Spinal cord (tissue), 10 donors: ENCODE measurements at places on chromosomes 2 and 18. TPM values are rescaled to one million over a fixed set of nuclear protein-coding genes. Genes with fewer than 3 reads are reported as not detected.

DNA sequence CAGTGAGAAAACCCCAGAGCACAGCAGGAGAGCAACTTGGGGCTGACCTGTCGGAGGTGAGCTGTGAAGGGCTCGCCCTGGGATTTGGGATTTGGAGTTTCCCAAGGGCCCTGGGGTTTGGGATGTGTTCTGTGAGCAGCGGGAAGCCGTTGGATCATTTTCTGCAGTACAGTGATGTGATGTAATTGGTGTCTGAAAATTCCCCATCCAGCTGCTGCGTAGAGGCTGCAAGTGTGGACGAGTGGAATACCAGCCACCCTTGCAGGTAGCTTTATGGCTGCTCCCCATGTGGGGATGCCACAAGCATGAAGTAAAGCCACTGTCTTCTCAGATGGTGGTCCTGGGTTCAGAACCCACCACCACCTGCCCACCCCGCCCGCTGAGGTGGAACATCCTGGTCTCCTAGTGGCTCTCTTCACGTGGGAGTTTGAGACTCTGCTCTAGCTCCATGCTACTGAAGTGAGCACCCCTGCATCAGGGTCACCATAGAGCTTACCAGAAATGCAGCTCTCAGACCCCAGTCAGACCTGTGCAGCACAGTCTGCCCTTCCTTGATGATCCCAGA is 15.0 kb downstream of the IMPA2 start:
- no peak overlapping the region for H3K27ac ChIP-seq
- peaks cover 33% of the 10 kb centered on the region for H3K4me1 ChIP-seq
- no peaks in the 10 kb centered on the region for H3K36me3 ChIP-seq
- no peak overlapping the region for H3K4me3 ChIP-seq
- no peaks in the 10 kb centered on the region for H3K27me3 ChIP-seq

GRCh38 chr2:207131594-207131993 is 34.2 kb downstream of the KLF7 start:
- H3K36me3 ChIP-seq: no peaks in the 10 kb centered on the region
- no peak overlapping the region for H3K4me3 ChIP-seq
- peak overlapping the region; percentile 48 for H3K27ac ChIP-seq
- peaks cover 12% of the 10 kb centered on the region for H3K4me1 ChIP-seq
- no peak for DNase-seq

DNA sequence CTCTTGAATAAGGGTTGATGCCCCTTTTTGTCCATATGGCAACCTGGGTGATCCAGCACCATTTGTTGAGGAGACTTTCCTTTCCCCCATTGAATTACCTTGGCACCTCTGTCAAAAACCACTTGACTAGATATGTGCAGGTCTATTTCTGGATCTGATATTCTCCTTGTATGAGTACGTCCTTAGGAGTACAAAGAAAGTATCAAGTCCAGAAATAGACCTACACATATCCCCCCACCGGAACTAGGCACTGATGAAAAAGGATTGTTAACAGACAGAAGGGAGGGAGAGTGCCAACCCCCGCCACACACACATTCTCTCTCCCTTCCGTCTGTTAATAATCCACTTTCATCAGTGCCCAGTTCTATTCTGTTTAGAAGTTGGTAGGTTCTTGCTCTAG is 225.0 kb downstream of the TMEM163 start:
- no peaks in the 10 kb centered on the region for H3K27me3 ChIP-seq
- no peak overlapping the region for H3K4me3 ChIP-seq
- DNase-seq: no peak
- H3K36me3 ChIP-seq: no peaks in the 10 kb centered on the region

DNA sequence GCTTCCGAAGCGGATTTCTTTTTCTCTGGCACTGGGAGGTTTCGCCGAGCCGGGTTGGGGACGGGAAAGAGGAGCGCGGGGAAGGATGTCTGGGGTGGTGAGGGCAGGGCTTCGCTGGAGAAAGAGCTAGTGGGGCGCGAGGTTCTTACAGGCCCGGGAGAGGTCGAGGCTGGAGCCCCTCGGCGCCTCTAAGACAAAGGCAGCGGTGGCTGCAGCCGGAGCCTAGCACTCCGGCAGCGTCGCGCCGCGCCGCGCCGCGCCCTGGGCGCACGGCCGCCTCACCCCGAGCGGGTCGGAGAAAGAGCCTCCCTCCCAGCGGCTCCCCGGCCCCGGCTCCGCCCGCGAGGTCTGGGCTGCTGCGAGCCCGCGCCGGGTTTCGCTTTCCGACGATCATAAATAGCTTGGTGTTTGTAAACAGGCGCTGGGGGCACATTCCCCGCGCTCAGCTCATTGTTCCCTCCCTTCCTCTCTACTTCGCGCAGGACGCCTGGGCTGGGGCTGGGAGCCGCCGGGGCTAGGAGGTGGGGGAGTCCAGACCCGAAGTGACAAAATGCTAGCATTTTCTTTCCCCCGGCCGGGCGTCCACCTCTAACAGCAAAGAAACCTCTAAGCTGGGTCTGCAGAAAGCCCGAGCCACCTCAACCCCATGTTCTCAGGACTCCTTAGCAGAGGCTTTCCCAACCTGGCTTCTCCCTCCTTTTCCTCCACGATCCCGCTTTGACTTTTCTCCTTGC is 813 bp upstream of the MEIS1 start:
- H3K27me3 ChIP-seq: peaks cover 20% of the 10 kb centered on the region
- peak overlapping the region; percentile 94 for H3K27ac ChIP-seq
- H3K4me3 ChIP-seq: peak overlapping the region; percentile 94
- peaks cover 7% of the 10 kb centered on the region for H3K36me3 ChIP-seq
- H3K4me1 ChIP-seq: peaks cover 21% of the 10 kb centered on the region
- peak; percentile 54 for DNase-seq

Gene POTEJ
- total RNA-seq: 0.10 TPM

GRCh38 chr2:125581557-125581956 is 1074.4 kb upstream of the GYPC start:
- no peaks in the 10 kb centered on the region for H3K4me1 ChIP-seq
- no peak for DNase-seq
- H3K4me3 ChIP-seq: no peak overlapping the region

Gene NPPC
- 17.9 TPM for total RNA-seq

GRCh38 chr2:73202156-73203054 is at the start of gene NOTO:
TSS of gene NOTO (plus strand) at chr2:73202574. CDS start at chr2:73202667, 93 bp downstream.
- H3K4me3 ChIP-seq: no peak within 1 kb of the TSS
- H3K4me1 ChIP-seq: peaks cover 16% of the 10 kb centered on the region
- no peak for DNase-seq
- no peak within 1 kb of the TSS for H3K27ac ChIP-seq

- DNase-seq: no peak
- no peak overlapping the region for H3K4me3 ChIP-seq
- H3K4me1 ChIP-seq: peaks cover 12% of the 10 kb centered on the region
- no peak overlapping the region for H3K27ac ChIP-seq
- no peaks in the 10 kb centered on the region for H3K36me3 ChIP-seq
These were observed 133.2 kb downstream of the NAPG start for GRCh38 chr18:10659000-10659399.

GRCh38 chr2:85330839-85331636 is 3.2 kb upstream of the TGOLN2 start:
- no peak for DNase-seq
- no peak overlapping the region for H3K27ac ChIP-seq
- peaks cover 13% of the 10 kb centered on the region for H3K4me1 ChIP-seq
- H3K36me3 ChIP-seq: peaks cover 2% of the 10 kb centered on the region
- no peak overlapping the region for H3K4me3 ChIP-seq

GRCh38 chr2:48607307-48608014 is 10.2 kb upstream of the GTF2A1L start:
- no peak overlapping the region for H3K4me3 ChIP-seq
- DNase-seq: no peak
- H3K27me3 ChIP-seq: no peaks in the 10 kb centered on the region
- no peaks in the 10 kb centered on the region for H3K36me3 ChIP-seq
- H3K27ac ChIP-seq: no peak overlapping the region
- peaks cover 6% of the 10 kb centered on the region for H3K4me1 ChIP-seq

Gene NTSR2
- total RNA-seq: 0.55 TPM

GRCh38 chr2:23692851-23693605 is 233.9 kb downstream of the ATAD2B start:
- H3K4me3 ChIP-seq: no peak overlapping the region
- H3K4me1 ChIP-seq: peaks cover 23% of the 10 kb centered on the region
- H3K27me3 ChIP-seq: no peaks in the 10 kb centered on the region
- peaks cover 87% of the 10 kb centered on the region for H3K36me3 ChIP-seq

GRCh38 chr2:189258616-189259365 is 79.2 kb upstream of the COL5A2 start:
- no peak overlapping the region for H3K4me3 ChIP-seq
- no peaks in the 10 kb centered on the region for H3K36me3 ChIP-seq
- peaks cover 4% of the 10 kb centered on the region for H3K4me1 ChIP-seq
- no peak for DNase-seq

Gene CNGA3
- total RNA-seq: 7.1 TPM

DNA sequence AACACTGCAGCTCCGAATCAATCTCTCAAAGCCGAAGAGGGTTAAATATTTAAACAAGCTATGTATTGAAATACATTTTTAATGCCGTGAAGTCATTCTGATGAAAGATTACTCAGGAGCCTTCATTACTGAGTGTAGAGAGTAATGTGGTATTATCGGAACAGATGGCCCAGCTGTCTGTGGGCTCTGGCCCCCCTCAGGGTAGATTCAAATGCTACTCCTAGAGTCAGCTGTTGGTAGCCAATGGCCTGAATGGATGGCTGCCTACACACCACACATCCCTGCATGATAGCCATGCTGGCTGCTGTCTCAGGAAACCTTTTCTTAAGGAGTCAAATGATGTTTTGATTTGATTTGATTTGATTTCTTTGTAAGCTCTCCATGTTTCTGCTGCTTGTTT is 732.3 kb upstream of the CELF4 start:
- H3K36me3 ChIP-seq: no peaks in the 10 kb centered on the region
- no peak overlapping the region for H3K4me3 ChIP-seq
- no peaks in the 10 kb centered on the region for H3K27me3 ChIP-seq
- no peaks in the 10 kb centered on the region for H3K4me1 ChIP-seq
- no peak for DNase-seq
- H3K27ac ChIP-seq: no peak overlapping the region

DNA sequence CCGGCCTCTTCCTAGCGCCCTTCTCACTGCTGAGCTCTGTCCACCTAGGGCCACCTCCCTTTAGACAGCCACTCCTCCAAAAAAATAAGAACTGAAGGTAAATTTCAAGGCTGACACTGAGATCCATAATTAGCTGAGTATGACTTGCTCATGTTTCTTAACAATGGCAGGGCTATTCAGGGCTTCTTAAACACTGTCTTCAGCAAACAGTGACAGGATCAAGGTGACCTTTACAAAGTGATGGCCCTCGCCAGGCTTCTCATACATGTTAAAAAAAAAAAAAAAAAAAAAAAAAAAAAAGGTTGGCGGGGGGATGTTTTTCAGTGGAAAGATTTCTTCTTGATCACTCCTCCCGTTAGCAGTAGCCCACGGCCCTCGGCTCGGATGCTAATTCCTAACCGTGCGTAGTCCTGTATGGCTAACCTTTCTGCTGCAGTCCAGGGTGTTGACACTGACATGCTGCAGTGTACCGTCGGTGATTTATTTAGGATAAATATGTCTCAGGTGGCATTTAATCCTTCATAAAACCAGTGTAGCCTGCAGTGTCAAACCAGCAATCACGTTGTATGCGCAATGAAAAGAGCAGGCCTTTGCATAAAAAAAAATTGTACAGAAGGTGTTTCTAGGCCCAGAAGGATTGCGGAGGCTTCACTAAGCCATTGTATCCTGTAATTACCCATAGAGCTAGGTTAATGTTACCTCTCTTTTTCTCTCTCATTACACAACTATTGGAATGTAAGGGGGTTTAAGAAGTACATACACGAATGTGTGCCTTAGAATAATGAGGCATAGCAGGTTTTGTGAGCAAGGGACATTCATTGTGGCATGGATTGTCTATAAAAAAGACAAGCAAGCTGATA is 142.7 kb downstream of the PTGR3 start:
- peaks cover 18% of the 10 kb centered on the region for H3K4me1 ChIP-seq
- H3K4me3 ChIP-seq: no peak overlapping the region
- H3K36me3 ChIP-seq: peaks cover 23% of the 10 kb centered on the region
- H3K27me3 ChIP-seq: no peaks in the 10 kb centered on the region
- no peak for DNase-seq

Gene ITGB6
- 1.4 TPM for total RNA-seq

DNA sequence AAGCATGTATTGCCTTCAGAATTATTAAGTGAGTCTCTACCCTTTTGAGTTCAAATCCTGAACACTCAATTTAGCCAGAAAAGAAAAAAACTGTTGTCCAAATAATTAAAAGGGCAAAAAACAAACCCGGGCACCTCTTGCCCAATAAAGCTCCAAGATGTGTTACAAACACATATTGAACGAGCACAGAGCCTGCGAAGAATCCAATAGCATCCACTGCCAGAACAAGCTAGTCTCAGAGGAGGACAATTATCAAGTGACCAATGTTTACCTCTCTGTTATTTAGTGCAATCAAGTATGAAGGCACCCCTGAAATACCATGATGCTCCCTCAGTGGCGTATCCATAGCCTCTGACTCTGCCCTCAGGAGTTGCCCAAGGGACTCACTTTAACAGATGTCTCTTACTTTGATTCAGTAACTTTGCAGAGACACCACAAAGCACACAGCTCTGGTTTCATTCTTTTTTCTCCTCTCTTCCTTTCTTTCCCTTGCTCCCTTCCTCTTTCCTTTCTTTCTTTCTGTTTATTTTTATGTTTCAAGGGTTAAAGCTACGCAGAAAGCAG is 93.5 kb upstream of the SPATS2L start:
- H3K4me3 ChIP-seq: no peak overlapping the region
- no peaks in the 10 kb centered on the region for H3K36me3 ChIP-seq
- no peaks in the 10 kb centered on the region for H3K4me1 ChIP-seq
- DNase-seq: no peak

GRCh38 chr2:232873909-232874641 is 4.0 kb downstream of the SNORC start:
- peaks cover 50% of the 10 kb centered on the region for H3K36me3 ChIP-seq
- peaks cover 69% of the 10 kb centered on the region for H3K4me1 ChIP-seq
- DNase-seq: no peak
- no peak overlapping the region for H3K4me3 ChIP-seq
- H3K27me3 ChIP-seq: no peaks in the 10 kb centered on the region

Gene CRYGD
- total RNA-seq: 0.83 TPM

- H3K36me3 ChIP-seq: no peaks in the 10 kb centered on the region
- no peaks in the 10 kb centered on the region for H3K27me3 ChIP-seq
- H3K27ac ChIP-seq: no peak overlapping the region
- no peak overlapping the region for H3K4me3 ChIP-seq
- peaks cover 13% of the 10 kb centered on the region for H3K4me1 ChIP-seq
These were observed 6.0 kb downstream of the ANKRD44 start for GRCh38 chr2:197304556-197305011.

DNA sequence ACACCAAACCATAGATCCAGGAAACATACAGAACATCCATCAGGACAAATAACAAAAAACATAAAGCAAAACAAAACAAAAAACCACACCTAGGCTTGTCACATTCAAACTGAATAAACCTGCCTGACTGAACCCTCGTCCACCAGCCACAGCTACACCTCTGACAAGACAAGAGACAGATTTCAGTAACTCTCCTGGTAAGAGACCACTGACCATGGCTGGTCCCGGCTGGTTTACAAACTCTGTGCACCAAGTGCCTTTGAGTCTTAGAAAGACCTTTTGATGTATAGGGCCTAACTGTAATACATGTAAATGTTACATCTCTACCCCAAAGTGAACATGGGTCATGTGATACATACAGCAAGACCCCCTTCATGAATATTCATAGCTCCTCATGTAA is 4.8 kb upstream of the SLC66A2 start:
- peaks cover 17% of the 10 kb centered on the region for H3K4me1 ChIP-seq
- no peak overlapping the region for H3K4me3 ChIP-seq
- no peak overlapping the region for H3K27ac ChIP-seq
- peaks cover 11% of the 10 kb centered on the region for H3K27me3 ChIP-seq

Gene FBXO15
- 5.4 TPM for total RNA-seq
